ENCODE measurements at places on chromosomes 6 and 20.
A peak's percentile ranks its signal among the peaks of the same experiment; 100 is the strongest.

- no peak for DNase-seq
Observed at GRCh38 chr6:40326714-40327421, 260.3 kb downstream of the LRFN2 start.

DNA sequence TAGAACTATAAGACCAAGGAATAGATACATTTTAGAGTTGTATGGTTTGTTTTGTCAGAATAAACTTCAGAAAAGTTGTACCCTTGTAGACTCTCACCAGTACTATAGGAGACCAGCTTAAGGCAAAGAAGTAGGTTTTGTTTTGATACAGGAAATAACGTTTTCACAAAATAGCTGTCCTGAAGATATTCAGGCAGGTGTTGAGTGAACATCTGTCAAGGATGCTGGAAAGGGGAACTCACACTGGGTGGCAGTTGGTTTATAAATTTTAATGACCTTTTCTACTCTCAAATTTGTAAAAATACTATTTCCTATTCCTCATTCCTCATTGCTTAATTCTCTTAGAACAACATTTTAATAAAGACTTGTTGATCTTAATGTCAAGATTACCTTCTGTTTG lies 174.0 kb upstream of the MAN1A1 start:
- DNase-seq = no peak

DNA sequence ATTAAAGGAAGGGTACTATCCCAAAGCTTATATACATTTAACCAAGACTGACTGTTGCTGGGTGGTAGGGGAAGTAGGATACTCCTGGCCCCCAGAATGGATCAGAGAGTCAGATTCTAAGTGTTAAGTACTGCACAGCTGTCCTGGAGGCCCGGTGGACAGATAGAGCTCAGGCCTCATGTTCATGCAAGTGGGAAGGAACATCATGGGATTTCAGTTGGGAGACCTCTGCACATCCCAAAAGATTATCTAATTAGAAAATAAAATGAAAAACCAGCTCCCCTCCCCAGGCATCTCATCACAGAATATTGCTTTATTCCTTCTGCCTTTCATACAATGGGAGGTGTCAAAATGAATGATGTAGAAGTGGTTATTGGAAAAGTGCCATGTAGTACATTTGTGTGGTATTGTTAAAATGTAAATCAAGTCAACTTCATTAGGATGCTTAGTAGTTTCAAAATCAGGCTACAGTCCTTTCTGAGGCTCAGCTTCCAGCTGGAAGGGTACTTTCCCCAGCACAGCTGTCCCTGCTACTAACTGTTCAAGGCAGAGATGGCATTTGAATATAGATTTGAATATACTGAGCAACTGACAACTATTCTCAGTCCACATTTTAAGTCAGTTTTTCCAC lies 82.9 kb downstream of the SLC35B3 start:
- DNase-seq = no peak

GRCh38 chr6:39411465-39411864 lies 89.0 kb upstream of the KCNK16 start:
- peak; percentile 61 for DNase-seq

DNA sequence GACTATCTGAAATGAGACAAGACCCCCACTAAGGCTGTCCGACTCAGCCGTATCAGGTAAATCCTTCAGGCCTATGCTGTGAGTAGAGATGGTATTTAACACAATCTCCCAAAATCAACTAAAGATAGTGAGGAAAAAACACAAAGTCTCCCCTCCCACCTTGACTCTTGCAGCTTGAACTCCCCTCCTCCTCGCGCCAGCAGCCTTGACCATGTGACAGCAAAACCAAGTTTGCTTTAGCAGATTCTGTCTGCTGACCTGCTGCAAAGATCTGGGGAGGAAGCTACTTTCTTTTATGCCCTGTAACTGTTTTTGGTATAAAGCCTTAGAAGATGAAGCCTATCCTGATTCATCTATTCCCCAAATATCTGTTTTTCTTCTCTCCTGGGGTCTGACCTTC lies 509.5 kb downstream of the CDH26 start:
- no peak for DNase-seq

DNA sequence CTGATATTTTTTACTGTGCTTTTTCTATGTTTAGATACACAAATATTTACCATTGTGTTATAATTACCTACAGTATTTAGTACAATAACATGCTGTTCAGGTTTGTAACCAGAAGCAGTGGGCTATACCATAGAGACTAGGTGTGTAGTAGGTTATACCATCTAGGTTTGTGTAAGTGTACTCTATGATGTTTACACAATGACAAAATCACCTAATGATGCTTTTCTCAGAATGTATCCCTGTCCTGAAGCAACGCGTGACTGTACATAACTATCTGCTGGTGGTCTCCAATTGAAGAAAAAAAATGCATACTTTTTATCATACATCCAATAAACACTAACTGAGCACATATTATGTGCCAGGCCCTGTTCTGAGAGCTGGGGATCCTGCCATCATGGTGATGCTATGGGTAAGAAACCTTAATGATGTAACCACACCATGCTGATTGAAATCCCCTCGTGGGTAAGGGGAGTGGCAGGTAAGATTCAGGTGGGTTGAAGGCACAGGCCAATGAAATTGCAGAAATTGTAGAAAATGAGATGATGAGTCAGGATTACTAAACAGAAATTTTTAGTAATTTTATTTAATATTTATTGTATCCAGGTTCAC lies 76.8 kb downstream of the FYN start:
- DNase-seq = no peak

DNA sequence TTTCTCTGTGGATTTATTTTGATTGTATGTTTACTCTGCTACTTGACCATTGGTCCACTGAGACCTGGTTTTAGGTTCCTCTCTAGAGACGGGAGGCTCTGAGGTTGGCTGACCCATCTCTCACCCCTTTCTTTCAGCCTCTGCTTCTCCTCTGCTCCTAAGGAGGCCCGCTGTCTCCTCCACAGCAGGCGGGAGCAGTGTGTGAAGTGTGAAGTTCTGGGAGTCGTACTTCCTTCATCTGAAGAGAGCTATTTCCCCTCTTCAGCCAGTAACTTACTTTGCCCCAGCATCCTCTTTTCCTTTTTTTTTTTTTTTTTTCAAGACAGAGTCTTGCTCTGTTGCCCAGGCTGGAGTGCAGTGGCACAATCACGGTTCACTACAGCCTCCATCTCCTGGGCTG lies 21.1 kb downstream of the PDRG1 start:
- no peak for DNase-seq

GRCh38 chr6:108383981-108384380 lies 89.1 kb downstream of the AFG1L start:
- no peak for DNase-seq

DNA sequence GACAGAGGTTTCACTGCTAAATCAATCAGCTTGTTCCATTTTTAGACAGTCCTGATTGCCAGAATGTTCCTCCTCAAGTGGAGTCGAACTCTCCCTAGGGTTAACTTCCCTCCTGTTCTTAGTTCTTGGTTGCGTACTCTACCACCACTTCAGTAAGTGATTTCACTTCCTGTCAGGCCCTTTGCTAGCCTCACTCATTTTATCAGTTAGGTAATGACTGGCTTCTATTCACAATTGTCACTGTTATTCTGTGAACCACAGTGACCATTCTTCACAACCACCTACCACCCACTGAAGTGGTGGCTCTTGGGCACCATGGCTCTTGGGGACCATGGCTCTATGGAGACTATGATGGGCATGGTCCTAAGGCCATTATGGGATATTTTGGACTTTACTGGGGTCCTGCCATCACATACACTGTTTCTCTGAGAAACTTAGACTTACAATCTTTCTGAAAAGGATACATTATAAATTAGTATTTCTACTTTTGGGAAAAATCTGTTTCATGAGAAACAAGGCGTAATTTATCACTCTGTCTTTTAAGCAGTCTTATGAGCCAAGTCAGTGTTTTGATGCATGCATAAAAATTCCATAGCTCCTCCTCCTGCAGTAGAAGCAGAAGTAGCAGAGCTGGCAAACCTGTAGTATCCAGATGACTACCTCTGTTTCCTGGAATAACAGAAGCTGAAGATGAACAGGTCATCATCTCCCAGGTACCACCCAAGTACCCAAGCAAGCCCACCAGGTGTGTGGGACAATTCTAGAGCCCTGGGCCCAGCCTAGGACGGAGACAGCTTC lies 66.3 kb downstream of the ATXN1 start:
- DNase-seq = no peak

GRCh38 chr6:21828704-21829103 lies 235.2 kb downstream of the SOX4 start:
- DNase-seq = no peak
